Kidney glomerular epithelial cell (primary cell): ENCODE measurements at places on chromosomes 4 and X.

DNA sequence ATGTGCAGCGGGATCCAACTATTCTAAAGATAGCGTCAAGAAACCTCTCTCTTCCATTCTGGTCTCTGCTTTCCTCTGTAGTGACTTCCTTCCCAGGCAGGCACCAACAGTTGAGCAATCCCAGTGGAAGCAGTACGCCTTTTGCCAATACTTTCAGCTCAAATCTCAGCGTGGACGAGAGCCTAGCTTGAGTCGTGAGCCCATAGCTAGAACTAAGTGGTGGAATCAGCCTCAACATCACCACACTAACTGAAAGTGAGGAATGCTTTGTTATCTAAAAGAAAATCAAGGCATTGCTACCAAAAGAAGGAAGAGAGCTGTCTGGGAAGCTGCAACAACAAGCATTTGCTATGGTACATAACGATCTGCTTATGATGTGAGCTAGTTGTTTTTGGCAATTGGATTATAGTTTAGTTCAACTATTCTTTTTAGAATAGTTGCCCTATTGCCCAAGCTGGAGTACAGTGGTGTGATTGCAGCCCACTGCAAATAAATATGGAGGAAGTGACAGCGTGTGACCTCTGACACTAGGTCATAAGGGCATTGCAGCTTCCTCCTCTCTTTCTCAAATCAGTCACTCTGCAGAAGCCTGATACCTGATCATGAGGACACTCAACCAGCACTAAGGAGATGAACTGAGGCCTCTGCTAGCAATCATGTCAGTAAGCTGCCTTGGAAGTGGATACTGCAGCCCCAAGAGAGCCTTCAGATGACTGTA, 24.7 kb upstream of the FRYL start:
- DNase-seq = no peak

- no peak for DNase-seq
Observed at GRCh38 chr4:153207027-153207426, 2.8 kb downstream of the TRIM2 start.

- no peak for DNase-seq
Observed at GRCh38 chrX:42075032-42075431, 151.7 kb upstream of the CASK start.

- no peak for DNase-seq
Observed at GRCh38 chrX:49272421-49272820, 2.8 kb downstream of the PPP1R3F start.

- no peak for DNase-seq
Observed at GRCh38 chrX:136779346-136779781, 1.4 kb downstream of the ARHGEF6 start.

DNA sequence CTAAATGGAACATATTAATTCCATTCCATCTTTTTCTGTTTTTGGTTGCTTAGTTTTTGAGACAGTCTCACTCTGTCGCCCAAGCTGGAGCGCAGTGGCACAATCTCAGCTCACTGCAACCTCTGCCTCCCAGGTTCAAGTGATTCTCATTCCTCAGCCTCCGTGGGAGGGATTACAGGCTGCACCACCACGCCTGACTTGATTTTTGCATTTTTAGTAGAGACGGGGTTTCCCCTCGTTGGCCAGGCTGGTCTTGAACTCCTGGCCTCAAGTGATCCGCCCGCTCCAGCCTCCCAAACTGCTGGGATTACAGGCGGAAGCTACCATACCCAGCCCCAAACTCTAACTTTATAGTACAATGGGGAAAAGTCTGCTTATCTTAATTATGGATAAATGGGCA, 11.2 kb downstream of the HNRNPD start:
- peak; percentile 24 for DNase-seq

- DNase-seq = peak; percentile 17
Observed at GRCh38 chrX:31279359-31279758, 207.5 kb upstream of the FTHL17 start.

DNA sequence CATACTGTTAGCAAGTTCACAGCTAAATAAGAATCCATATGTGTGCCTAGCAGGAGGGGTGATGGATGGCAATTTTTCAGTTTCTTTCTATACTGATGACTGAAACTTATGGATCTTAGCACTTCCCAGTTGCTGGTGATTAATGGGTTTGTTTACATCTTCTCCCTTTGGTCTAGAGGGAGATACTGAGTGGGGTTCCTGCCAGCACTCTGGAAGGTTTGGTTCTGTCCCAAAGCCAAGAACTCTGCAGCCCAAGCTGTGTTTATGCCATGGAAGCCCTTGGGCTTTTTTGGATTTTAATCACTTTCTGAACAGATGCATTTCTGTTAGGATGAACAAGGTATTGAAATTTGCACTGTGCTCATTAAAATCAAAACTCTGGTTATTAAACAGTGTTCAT, 43.5 kb downstream of the DDIT4L start:
- no peak for DNase-seq

DNA sequence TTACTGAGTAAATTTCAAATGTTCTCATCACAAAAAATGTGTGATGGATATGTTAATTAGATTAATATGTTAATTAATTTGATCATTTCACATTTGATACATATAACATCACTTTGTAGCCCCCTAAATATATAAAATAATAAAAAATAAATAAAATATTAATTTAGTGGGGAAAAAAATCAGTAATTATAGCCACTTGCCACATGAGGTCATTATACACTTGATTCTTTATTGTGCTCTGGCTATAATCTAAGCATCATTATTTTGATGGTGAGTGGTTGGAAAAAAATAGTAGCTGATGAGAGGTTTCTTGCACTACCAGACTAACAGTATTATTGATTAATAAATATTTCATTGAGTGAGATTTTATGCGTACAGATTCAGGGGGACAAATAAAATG, 57.4 kb downstream of the DCK start:
- no peak for DNase-seq

DNA sequence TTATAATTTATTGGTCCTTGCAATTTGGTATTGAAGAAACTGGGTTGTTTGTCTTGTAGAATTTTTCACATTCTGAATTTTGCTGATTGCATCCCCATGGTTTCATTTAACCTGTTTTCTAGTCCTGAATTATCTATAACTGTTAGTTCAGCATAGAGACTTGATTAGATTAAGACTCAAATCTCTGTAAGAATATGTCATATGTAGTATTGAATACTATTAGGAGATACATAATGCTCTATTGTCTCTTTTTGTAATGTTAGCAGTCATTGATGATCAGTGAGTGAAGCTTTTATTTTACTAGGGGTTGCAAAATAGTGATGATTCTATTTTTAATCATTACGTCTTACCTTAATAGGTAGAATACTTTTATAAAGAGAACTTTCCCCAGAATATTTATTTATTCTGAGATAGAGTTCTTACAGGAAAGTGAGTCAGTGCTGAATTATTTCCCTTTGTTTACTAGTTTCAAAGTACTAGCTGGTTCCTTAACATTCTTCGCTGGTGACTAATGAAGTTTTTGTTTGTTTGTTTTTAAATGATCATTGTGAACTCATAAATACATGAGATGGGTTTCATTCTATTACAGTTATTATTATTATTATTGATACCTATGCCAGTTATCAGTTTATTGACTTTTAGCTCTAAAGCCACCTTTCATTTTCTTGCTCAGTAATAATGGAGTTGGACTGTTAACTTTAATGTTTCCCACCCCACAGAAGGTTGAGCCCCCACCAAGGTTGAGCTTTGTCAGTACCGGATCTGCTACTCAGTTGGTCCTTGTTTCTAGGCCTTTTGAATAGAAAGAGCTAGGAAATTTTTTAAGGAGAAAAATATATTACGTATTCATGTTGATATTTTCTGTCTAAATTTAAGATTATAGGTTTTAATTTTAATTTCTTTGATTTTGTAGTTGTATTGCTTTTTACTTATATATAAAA, 102.3 kb downstream of the LARP1B start:
- DNase-seq = peak; percentile 79

- no peak for DNase-seq
Observed at GRCh38 chrX:48456628-48457331, 13.3 kb downstream of the SLC38A5 start.

DNA sequence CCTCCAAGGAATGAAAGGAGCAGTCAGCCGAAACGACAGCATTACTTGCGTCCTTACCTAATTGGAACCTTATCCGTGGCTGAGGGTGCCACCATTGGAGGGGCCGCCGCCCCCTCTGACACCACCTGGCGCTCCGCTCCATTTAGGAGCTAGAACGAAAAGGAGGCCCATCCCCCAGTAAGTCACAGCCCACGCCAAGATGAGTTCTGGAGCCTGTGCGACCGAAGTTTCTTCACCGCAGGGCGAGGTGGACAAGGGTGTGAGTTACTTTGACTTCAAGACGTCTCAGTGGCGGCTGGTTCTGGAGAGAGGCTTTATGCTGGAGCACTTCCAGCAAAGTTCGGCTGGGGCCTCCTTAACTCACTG, 729 bp upstream of the IRF2 start:
- DNase-seq = peak; percentile 52

- no peak for DNase-seq
Observed at GRCh38 chrX:38961936-38962335, 160.7 kb downstream of the MID1IP1 start.

DNA sequence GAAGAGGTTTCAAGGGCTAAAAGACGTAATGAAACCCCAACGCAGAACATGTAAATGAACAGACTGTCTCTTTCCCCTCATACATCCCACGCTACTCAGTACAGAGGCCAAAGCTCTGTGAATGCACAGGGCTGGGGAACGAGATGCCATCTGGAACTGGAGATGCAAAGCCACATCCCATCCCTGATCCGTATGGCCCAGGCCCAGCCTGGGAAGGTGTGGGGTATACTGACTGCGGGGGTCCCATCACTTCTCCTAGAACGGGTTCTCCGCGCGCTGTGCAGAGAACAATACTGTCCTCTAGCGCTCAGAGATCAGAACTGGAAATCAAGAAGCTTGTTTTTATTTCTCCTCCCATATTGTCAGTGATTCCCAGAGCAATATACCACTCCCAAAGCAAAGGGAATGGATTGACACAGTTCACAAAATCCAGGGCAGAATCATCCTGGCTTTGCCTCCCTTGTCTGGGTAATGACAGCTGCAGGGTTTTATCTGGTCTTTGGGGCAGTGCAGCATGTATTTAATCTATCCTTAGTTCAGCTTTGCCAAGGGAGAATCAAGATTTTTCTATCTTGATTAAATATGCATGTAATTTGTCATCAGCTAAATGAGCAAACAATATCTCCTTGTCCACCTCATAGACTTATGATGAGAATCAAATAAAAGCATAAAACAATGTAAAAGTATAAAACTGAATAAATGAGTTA, 47.3 kb upstream of the TLR3 start:
- DNase-seq = peak; percentile 34

- DNase-seq = no peak
Observed at GRCh38 chr4:120263618-120264017, 197.0 kb upstream of the MAD2L1 start.

- DNase-seq = no peak
Observed at GRCh38 chr4:32189130-32189529, 1469.0 kb downstream of the PCDH7 start.

GRCh38 chr4:140653718-140654494, 85.1 kb upstream of the UCP1 start:
- DNase-seq = peak; percentile 22

- DNase-seq = no peak
Observed at GRCh38 chrX:79259073-79259689, 108.0 kb downstream of the ITM2A start.

DNA sequence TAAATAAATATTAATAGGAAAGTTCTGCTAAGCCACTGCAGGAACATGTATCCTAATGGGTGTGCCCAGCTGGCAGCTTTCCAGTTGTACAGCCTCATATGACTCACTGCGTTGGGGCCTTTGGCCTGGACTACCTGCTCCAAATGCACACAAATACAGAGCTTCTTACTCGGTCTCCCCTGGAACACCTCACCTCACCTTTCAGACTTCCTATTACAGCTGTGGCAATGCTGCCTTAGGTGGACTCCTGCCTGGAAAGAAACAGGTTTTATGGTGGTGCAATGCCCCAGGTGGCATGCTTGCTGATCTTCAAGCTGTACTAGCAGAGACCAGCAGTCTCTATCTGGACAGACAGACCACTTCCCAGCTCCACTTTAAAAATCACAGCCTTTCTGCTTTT, 85.7 kb upstream of the EXOC1L start:
- peak; percentile 8 for DNase-seq

- DNase-seq = no peak
Observed at GRCh38 chrX:114201622-114202021, 382.3 kb upstream of the HTR2C start.
